ENCODE measurements at places on chromosomes 1 and 21.

DNA sequence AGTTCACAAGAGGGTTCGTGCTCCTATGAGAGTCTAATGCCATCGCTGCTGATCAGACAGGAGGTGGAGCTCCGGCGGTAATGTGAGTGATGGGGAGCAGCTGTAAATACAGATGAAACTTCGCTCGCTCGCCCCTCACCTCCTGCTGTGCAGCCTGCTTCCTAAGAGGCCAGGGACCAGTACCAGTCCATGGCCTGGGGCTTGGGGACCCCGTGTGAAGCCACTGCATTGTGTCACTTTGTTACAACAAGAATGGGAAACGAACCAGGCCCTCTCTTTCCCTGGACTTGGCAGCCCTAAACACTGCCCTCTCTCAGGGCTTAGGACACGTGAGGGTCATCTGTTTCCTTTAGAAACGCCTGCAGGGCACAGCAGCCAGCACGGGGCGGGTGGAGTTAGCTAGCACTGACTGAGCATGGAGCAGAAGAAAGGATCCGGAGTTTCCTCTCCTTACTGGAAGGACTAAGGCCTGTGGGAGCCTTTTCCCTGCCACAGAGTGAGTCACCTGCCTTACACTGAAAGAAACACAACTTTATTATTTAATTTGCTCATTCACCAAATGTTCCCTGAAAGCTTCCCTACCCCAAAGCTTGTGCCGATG is 185.2 kb upstream of the TMEM51 start:
- no peak for DNase-seq

DNA sequence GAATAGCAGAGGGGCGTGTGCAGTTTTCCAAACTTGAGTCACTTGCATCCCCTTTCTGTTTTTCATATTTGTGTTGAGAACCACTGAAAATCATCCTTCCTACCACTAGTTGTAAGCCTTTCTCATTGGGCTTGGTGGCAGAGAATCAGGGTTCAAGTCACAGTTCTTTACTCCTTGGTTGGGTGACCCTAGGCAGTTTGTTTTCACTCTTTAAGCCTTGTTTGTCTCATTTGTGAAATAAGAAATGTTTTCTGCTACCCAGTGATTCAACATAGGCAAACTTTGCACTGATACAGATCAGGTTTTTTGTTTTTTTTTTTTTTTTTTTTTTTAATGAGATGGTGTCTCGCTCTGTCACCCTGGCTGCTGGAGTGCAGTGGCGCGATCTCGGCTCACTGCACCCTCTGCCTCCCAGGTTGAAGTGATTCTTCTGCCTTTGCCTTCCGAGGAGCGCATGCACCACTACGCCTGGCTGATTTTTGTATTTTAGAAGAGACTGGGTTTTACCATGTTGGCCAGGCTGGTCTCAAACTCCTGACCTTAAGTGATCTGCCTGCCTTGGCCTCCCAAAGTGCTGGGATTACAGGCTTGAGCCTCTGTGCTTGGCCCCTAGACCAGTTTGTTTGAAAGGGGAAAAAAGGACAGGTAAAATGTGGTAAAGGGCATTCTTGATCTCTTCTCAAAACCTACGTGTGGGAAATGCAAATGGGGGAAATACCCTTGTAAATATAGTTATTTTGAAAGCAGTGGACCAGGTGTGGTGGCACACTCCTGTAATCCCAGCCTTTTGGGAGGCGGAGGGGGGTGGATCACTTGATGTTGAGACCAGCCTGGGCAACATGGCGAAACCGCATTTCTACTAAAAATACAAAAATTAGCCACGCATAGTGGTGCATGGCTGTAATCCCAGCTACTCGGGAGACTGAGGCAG is 3.2 kb downstream of the CLIC4 start:
- DNase-seq, result no peak

DNA sequence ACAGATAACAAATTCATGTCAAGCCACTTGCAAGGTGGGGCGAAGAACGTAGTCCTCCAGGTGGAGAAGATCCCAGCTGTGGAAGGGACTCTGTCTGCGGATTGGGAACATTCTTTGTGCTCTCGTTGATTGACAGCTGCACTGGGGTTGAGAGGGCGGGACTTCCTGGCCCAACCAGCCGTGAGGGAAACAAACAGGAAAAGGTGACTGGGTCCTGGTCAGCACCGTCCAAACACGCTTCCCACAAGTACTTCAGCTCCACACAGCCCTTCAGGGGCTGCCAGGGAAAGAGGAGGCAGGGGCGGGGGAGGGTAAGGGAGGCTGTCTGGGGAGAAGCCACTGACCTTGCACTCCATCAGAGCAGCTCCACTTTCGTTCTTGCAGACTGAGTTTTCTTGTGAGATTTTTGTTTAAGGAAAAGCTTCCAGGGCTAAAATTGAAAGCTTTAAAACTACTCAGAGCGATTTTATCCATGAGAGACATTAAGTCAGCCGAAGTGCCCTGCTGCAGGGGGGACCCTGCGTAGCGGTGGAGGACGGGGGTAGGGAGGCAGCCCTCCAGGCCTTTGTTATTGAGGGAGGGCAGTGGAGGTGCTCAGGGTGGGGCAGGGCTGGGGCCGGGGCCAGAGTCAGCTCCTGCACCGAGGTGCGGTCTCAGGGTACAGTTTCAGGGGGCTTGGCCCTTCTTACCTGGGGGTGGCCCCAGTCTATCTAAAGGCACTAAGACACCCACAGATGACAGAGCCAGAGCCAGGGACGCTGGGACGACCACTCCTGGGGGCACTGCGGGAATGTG is 21.6 kb upstream of the STUM start:
- no peak for DNase-seq

DNA sequence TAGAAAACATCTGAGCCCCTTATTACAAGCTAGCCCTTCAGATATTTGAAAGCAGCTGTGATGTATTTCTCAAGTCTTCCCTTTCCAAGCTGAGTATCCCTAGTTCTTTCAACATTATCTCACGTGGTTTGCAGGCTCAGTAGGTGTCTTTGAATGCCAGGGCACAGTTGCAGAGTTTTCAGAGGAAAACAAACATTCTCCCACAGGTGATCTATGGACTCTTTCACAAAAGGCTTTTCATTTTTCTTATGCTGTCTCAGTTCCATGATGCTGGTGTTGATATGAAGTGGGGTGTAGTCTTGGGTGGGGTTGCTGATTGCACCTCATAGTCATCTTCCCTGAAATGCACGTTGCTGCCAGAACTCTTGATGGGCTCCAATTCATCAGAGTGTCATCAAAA is 17.3 kb downstream of the CACNA1E start:
- no peak for DNase-seq

DNA sequence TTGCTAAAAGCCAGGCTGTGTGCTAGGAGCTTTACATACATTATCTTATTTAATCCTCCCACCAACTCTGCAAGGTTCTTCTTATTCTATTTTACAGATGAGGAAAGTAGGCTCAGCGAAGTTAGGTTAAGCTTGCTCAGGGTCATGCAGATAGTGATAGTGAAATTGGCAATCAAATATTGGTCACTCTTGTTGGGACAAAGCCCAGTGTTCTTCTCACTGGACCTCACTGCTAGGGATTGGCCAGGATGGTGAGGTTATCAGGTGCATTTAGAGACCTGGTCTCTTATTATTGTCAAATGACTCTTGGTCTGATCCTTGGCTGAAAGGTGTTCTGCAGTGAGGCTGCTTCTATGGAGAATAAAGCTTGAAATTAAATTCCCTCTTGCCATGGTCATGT is 145.1 kb downstream of the CNIH3 start:
- DNase-seq, result no peak

GRCh38 chr1:165129568-165130164 is 226.8 kb downstream of the LMX1A start:
- DNase-seq, result no peak

- DNase-seq, result no peak
Measured at GRCh38 chr1:64745986-64746940, 1.4 kb downstream of the RAVER2 start.

DNA sequence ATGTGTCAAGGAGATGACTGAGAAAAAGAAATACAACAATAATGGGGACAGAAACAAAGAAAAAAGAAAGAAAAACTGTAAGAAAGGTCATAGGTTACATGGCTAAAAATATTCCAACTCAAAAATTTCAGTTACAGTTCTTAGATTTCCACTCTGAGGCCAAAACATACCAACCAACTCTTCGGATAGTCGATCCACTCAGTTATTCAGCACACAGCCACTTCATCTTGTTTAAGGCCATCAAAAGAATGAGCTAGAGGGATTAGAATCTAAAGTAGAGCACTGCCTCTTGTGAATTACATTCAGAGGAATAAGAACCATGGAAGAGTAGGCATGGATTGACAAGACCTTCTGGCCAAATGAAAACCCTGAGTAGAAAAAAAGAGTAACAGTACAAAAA is 277.0 kb downstream of the MRPL39 start:
- DNase-seq, result no peak

DNA sequence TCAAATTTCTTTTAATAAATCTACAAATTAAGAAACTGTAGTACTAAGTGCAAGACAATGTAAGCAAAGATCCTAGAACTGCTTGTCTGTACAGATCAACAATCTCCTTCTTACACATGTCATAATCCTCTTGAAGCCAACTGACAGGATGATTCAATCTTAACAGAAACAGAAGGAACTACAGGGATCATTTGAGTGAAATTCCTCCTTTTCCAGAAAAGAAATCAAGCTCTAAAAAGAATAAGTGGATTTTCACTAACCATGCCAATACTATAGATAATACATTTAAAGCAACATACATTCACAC is 53.2 kb downstream of the RAB3GAP2 start:
- DNase-seq, result no peak

GRCh38 chr1:168110896-168111545 is 25.7 kb downstream of the GPR161 start:
- no peak for DNase-seq

DNA sequence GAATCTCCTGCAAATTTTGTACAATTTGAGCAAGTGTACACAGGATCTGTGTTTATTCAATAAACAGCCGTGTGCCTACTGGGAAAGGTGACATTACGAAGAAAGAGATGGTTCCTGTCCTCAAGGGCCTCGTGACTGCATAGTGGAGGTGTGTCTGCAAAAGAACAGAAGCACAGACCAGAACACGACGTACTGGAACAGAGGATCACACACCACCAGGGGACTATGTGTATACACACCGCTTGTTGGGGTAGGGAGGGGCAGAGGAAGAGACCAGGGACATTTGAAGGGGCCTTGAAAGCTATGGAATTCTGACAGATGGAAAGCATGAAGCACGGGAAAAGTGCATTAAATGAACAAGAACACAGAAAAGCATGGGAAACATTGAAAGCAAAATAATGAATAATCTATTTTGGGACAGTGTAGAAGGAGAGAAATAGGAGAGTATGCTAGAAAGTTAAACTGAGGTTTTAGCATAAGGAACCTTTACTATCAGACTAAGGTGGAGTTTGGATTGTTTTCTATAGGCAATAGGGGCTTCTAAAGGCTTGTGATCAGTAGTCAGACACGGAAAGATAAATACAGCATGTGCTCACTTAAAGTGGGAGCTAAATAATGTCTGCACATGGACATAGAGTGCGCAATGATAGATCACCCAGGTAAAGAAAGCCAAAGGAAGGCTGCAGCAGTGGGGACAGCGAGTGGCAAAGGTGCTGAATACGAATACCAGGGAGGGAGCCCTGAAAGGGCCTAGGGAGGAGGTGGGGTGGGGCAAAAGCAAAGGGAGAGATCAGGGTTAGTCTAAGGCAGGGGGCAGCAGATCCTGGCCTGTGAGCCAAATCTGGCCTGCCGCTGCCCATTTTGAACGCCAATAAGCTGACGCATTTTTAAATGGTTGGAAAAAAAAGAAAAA is 11.0 kb downstream of the JAK1 start:
- no peak for DNase-seq

DNA sequence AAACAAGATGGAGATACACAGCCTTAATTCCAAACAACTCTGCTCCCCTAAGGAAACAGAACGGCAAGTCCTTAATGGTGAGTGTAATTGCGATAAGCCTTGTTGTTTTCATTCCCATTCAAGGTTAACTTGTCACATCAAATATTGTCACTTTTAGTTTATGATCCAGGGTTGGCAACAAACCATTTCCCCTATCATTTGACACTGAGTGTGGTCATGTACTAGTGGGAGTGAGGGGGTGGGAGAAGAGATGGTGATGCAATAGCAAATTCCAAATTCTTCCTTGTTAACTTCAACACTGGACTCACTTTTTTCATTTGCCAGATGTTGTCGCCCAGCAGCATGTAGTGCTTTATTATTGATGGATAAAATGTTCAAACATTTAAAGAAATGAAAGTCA is 140.4 kb downstream of the ZNF326 start:
- no peak for DNase-seq

DNA sequence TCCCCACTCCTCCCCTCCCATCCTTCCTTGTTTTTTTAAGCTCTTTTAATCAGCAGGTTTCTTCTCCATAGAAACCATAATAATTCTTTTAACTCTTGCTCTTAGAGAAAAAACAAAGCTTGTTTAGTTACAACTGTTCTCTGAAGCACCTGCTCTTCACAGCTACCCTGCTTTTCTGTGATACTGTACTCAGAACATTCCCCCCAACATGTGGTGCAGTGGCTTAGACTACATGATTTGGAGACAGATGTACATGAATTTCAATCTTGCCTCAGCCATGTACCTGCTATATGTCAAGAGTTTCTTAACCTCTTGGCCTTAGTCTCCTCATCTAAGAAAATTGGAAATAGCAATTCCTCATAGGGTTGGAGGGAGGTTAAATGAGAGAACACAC is 33.5 kb downstream of the LAMC2 start:
- no peak for DNase-seq
